ENCODE measurements at places on chromosomes 12 and 14. TPM values are rescaled to one million over a fixed set of nuclear protein-coding genes. Genes with fewer than 3 reads are reported as not detected.
A peak's percentile ranks its signal among the peaks of the same experiment; 100 is the strongest.

The MAP3K9 gene
- total RNA-seq, result 27.4 TPM

The CLEC2A gene
- total RNA-seq, result not detected

The MYF5 gene
- not detected for total RNA-seq

- no peak overlapping the region for H3K4me3 ChIP-seq
- H3K27me3 ChIP-seq, result no peaks in the 10 kb centered on the region
- no peaks in the 10 kb centered on the region for H3K36me3 ChIP-seq
- DNase-seq, result no peak
These were observed 116.2 kb upstream of the ALX1 start for GRCh38 chr12:85163752-85164321.

DNA sequence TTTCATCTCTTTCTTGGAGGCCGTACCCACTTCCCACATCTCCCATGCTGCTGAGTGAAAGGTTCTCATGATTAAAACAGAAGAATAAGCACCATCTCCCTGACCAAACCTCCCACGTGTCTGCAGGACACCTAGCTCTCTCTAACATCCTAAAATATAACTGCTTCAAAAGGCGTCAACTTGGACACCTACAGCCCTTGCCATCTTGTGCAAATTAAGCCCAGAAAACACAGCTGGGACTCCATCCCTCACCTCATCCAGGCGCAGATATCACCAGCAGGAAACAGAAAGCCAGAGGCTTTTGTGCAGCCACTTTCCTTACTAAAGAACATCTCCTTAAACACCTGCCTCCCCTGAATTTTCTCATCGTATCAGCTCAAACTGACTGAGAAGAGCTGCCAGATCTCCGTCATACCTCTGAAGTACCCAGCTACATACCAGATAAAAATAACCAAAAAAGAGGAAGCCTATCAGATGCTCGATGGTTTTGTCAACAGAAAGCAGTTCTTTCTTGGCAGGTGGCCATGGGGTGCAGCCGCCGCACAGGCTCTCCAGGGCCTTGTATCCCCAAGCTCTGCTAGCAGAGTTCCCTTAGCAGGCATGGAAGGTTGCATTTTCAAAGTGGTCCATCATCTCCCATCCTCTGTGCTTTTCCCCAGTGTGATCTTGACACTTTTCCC lies 28.8 kb downstream of the MAP3K9 start:
- H3K27ac ChIP-seq, result no peak overlapping the region
- no peaks in the 10 kb centered on the region for H3K4me1 ChIP-seq
- DNase-seq, result no peak

- H3K36me3 ChIP-seq, result no peaks in the 10 kb centered on the region
- H3K27ac ChIP-seq, result no peak overlapping the region
- no peak overlapping the region for H3K4me3 ChIP-seq
- peaks cover 4% of the 10 kb centered on the region for H3K4me1 ChIP-seq
These were observed 112.0 kb downstream of the SLC15A5 start for GRCh38 chr12:16165506-16165905.

- peaks cover 47% of the 10 kb centered on the region for H3K27me3 ChIP-seq
- no peaks in the 10 kb centered on the region for H3K36me3 ChIP-seq
- no peak for DNase-seq
- no peak overlapping the region for H3K4me3 ChIP-seq
- no peaks in the 10 kb centered on the region for H3K4me1 ChIP-seq
- no peak overlapping the region for H3K27ac ChIP-seq
These were observed 27.0 kb downstream of the TUNAR start for GRCh38 chr14:95903616-95904107.

DNA sequence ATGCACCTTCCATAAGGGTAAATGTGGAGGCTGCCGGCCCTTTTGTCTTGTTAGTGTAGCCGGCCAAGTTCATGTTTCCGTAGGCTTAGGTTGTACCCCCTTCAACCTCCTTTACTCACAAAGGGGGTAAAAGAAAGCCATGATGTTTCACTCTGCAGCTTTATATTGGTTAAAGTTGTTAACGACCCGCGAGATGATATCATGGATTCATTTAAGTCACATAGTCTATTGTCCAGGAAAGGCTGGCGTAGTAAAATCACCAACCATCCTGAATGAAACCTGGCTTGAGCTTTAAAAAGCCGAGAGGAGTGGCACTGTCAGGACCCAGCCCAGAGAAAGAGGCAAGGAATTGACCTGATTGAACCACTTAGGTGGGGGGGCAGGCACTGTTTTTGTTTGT lies 1.3 kb downstream of the UNG start:
- peaks cover 23% of the 10 kb centered on the region for H3K4me1 ChIP-seq
- H3K27me3 ChIP-seq, result no peaks in the 10 kb centered on the region
- DNase-seq, result no peak
- H3K27ac ChIP-seq, result peak overlapping the region; percentile 81

DNA sequence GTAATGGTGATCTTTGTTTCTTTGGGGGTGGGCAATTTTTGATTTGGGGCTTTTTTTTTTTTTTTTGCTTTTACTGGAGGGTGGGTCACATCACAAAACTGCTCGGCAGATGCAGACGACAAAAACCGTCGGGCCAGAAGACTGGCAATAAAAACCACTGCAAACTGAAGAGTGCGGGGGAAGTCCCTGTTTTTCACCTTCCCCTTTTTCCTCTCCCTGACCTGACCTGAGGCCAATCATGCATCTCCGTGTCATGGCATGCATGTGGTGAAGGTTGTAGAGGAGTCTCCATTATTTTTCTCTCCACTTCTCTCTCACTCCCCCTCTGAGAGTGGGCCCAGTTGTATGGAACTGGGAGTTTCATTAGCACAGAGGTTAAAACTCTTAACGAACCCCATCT lies 57.5 kb downstream of the AP5M1 start:
- no peak for DNase-seq
- no peaks in the 10 kb centered on the region for H3K36me3 ChIP-seq
- no peak overlapping the region for H3K4me3 ChIP-seq
- no peaks in the 10 kb centered on the region for H3K4me1 ChIP-seq

DNA sequence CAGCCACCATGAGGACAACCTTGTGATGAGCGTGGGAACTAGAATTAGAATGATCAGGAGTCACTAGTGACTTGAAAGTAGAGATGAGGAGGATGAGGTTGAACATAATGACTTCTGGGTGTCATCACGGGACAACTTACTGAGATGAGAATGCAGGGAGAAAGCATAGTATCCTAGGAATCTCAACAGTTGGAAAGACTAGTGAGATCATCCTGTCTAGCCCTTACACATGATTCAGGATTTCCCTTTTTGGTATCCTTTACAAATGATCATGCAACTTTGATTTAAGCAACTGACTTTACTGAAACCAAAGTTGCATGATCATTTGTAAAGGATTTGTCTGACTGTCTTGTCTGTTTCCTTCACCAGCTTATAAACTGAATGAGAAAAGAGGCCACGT lies 51.8 kb upstream of the HIF1A start:
- H3K36me3 ChIP-seq, result no peaks in the 10 kb centered on the region
- DNase-seq, result no peak
- H3K4me3 ChIP-seq, result no peak overlapping the region
- no peak overlapping the region for H3K27ac ChIP-seq
- H3K27me3 ChIP-seq, result peaks cover 3% of the 10 kb centered on the region
